T-helper 17 cell (primary cell): ENCODE measurements at places on chromosomes 1 and 21. TPM values are rescaled to one million over a fixed set of nuclear protein-coding genes. Genes with fewer than 3 reads are reported as not detected.

Gene B3GALT5
- not detected for total RNA-seq

GRCh38 chr21:38955495-38955894, 149.8 kb downstream of the ETS2 start:
- DNase-seq: no peak

Gene HPDL
- 0.21 TPM for total RNA-seq

DNA sequence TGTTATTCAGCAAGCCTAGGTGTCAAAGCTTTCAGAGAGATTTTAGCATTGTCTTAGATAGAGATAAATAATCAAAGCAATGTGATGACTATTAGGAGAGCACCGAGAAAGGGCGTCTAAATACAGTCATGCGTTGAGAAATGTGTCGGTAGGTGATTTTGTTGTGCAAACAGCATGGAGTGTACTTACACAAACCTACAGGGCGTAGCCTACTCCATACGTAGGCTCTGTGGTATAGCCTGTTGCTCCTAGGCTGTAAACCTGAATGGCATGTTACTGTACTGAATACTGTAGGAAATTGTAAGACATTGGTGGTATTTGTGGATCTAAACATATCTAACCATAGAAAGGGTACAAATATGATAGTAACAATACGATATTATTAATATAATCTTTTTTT, 31.8 kb downstream of the KIF1B start:
- DNase-seq: no peak

DNA sequence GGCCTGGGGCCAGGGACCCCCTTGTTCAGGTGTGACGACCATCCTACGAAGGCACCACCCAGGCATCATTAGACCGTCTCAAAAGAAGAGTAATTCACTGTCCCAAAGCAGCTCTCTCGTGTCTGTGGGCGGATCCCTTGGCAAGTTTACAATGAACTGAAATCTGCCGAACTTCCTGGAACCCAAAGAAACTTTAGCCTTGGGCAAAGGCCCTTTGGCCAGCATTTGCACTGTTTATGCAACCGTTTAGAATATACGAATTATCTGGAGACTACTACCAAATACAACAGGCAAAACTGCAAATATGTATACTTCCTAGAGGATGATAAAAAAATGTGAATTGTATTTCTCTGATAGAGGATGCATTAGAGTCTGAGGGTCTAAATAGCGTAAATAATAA, 1.4 kb upstream of the SOD1 start:
- no peak for DNase-seq

Gene FAM72C
- total RNA-seq: not detected

- no peak for DNase-seq
Observed at GRCh38 chr21:14384453-14384852, 1.5 kb upstream of the HSPA13 start.

DNA sequence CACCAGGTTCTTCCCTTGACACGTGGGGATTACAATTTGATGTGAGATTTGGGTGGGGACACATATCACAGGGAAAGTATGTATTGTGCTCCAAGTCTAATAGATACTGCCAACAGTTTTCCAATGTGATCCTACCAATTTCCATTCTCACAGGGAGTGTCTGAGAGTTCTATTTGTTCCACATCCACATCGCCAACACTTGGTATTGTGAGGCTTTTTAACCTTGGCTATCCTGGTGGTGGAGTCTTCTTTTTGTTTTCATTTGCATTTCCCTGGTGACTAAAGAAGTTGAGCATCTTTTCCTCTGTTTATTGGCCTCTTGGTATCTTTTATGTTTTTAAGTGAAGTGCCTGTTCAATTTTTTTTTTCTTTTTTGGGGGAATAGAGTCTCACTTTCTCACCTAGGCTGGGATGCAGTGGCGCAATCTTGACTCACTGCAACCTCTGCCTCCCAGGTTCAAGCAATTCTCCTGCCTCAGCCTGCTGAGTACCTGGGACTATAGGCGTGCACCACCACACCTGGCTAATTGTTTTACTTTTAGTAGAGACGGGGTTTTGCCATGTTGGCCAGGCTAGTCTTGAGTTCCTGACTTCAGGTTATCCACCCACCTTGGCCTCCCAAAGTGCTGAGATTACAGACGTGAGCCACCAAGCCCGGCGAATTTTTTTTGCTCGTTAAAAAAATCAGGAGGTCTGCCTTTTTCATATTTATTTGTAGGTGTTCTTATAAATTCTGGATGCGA, 15.9 kb upstream of the PADI1 start:
- no peak for DNase-seq

- DNase-seq: no peak
Observed at GRCh38 chr21:34157521-34157920, 84.1 kb downstream of the MRPS6 start.

GRCh38 chr1:214444182-214444939, 107.0 kb downstream of the PTPN14 start:
- DNase-seq: no peak
